Karpas-422 (cell line): ENCODE measurements at places on chromosomes 4 and X. TPM values are rescaled to one million over a fixed set of nuclear protein-coding genes. Genes with fewer than 3 reads are reported as not detected.

ANK2 gene
- 3.1 and 4.8 TPM in 2 replicates for total RNA-seq

SLC10A6 gene
- total RNA-seq: not detected in 2 replicates

UGT2A3 gene
- not detected in 2 replicates for total RNA-seq

VSIG4 gene
- not detected in 2 replicates for total RNA-seq

TRAM1L1 gene
- total RNA-seq: not detected in 2 replicates

WDR17 gene
- 2.2 and 3.8 TPM in 2 replicates for total RNA-seq

BCOR gene
- 43.7 and 49.9 TPM in 2 replicates for total RNA-seq

RAB33B gene
- total RNA-seq: 9.2 and 17.2 TPM in 2 replicates

GRCh38 chr4:84342161-84342560, 156.9 kb downstream of the NKX6-1 start:
- no peak for DNase-seq

- DNase-seq: no peak
Observed at GRCh38 chrX:85444613-85445012, 65.1 kb upstream of the POF1B start.

- DNase-seq: no peak
Observed at GRCh38 chrX:41688835-41689234, at the start of gene GPR34. Gene GPR34, plus strand, starts transcription at chrX:41688973. Its CDS starts 6,661 bp downstream, at chrX:41695634.

- no peak for DNase-seq
Observed at GRCh38 chr4:7655511-7656243, 220.9 kb upstream of the PSAPL1 start.

DNA sequence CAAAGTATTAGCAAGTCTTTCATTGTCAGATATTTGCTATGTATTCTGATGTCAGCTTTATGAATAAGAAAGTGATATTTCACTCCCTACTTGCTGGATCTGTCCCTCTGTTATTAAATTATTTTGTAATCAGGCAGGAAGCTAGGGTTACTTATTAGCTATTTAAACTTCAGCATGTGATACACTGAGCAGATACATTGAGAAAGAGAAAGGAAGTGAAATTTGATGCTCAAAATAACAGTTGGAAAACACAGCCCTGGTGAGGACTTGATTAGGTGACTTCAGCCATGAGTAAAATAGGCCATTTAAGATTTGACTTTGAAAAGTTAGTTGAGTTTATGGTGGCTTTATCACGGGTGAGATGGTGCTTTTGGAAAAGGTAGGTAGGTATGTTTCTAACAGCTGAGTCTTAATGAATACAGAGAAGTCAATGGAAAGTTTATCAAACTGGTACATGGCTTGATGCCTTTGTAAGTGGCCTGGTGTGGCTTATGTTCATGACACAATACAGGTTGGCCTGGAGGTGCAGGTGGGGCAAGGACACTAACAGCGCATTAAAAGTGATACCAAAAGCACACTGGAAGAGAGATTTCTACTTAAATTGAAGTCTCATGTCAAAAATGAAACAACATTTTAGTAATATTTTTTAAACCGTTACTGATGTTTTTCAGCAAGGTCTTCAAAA, 321.2 kb upstream of the SPOCK3 start:
- no peak for DNase-seq

- no peak for DNase-seq
Observed at GRCh38 chrX:45422216-45422925, 221.7 kb upstream of the DIPK2B start.

DNA sequence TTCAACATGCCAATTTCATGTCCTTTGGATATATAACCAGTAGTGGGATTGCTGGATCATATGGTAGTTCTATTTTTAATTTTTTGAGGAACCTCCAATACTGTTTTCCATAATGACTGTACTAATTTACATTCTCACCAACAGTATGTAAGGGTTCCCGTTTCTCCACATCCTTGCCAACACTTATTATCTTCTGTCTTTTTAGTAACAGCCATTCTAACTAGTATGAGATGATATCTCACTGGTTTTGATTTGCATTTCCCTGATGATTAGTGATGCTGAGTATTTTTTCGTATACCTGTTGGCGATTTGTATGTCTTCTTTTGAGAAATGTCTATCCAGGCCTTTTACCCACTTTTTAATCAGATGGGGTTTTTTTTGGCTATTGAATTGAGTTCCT, 133.5 kb upstream of the MED14 start:
- no peak for DNase-seq

DNA sequence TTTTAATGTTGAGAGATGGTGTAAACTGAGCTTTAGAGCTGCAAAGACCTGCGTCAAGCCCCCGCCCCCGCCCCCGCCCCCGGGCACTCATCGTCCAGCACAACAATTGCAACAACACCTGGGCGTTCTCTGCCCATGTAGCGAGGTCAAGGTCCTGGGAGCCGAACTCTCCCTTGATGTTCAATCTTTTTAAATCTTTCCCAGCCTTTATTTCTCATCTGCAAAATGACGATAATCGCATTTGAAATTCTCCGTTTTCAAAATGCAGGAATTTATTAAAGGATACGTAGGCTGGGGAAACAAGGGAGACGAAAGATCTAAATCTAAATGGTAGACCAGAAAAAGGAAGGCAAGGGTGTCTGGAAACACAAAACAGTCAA, 648 bp upstream of the MSMO1 start:
- peak; percentile 82 for DNase-seq

DNA sequence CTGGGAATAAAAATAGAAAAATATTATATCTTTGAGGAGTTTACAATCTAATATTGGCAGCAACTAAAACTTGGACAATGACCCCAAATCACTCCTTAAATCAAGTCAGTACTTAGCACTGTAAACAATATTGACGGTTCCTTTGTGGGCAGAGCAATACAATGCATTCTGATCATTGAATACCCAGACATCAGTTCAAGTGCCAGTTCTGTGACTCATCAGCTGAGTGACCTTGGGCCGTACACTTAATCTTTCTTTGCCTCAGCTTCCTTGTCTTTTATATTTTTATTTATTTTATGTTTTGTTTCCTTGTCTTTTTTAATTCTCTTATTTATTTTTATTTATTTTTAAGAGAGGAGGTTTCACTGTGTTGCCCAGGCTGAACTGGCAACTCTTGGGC, 112.2 kb upstream of the ANXA3 start:
- DNase-seq: no peak

DNA sequence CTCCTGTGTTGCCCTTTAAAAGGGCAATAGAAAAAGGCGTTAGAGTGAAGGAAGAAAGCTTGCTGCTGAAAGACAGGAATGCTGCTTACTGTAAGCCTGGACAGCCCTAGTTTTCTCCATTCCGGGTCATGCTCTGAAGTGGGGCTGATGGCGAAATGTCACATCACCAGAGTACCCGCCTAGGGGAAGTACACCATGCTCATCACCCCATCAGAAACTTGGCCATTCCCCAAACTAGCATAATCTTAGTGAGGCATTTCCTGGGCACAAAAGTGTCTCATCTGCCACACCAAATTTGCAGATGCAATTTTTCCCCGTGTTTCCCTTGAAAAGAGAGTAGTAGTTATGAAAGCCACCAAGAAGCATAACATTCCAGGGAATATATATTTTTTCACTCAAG, 47.8 kb upstream of the CAMK2D start:
- peak; percentile 41 for DNase-seq
